ENCODE measurements at places on chromosomes 1 and 21.

- DNase-seq, result no peak
These were observed 176.4 kb downstream of the ETS2 start for GRCh38 chr21:38982096-38982495.

- DNase-seq, result no peak
These were observed 369.8 kb upstream of the KAZN start for GRCh38 chr1:14228677-14229076.

DNA sequence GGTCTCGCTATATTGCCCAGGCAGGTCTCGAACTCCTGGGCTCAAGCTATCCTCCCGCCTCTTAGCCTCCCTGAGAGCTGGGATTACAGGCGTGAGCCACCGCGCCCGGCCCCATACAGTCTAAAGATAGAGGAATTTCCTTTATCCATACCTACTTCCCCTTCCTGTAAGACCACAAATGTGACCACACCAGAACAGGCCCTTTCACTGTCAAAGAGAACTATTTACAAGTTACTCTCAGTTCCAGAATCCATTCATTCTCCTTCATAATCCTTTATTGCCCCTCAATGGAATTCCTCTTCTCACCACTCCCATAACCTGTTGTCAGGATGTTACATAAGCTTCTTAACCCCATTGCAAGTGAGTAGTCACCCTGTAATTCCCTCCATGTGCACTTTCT lies 26.3 kb upstream of the SLC5A9 start:
- DNase-seq, result no peak

GRCh38 chr21:10616535-10616934 lies 95.2 kb downstream of the TPTE start:
- no peak for DNase-seq

DNA sequence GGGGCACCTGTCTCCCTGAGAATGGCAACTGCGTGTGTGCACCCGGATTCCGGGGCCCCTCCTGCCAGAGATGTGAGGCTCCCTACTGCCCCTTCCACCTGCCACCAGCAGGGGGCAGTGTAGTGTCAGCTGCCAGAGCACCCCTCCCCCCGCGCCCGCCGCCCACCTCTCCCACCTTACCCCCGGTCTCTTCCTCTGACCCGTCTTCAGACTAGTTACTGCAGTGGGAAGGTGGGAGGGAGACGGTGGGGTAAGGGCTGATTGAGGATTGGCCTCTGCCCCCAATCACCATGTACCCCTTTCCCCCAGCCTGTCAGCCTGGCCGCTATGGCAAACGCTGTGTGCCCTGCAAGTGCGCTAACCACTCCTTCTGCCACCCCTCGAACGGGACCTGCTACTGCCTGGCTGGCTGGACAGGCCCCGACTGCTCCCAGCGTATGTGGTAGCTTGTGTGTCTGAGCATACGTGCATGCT lies 10.1 kb upstream of the LRRC71 start:
- DNase-seq, result peak; percentile 48

DNA sequence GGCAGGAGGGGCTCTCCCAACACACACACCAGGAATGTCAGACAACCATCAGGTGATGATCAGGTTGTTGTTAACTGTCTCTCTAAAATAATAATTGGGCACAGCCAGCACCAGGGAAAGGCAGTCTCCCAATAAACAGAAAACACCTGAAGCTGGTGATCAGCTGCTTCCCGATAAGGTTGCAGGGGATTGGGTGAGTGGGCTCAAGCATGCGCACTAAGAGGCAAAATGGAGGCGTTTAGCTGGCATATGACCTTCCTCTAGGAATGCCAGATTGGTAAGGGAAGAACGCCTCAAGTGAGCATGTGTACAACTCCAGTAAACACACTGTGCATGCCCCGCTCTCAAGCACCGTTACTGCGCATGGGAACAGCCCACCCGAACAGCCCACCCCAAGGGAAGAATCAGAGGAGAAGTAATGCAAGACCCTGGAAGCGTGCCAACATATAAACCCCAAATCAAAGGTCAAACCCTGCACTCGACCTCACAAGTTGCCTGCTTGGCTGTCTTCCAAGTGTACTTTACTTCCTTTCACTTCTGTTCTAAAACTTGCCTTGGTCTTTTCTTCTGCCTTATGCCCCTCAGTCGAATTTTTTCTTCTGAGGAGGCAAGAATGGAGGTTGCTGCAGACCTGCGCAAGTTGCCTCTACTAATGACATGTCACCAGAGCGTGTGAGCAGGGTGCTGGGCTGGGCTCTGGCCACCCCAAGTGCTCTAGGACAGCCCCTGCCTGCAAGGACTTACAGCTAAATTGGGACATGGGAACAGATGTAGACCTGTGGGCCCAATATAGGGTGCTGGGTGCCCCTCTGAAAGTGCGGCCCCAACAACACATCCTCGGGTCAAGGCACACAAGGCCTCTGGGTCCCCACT lies 200.8 kb downstream of the RHOU start:
- DNase-seq, result no peak

- DNase-seq, result no peak
These were observed 16.5 kb downstream of the CLDN19 start for GRCh38 chr1:42723511-42723910.

DNA sequence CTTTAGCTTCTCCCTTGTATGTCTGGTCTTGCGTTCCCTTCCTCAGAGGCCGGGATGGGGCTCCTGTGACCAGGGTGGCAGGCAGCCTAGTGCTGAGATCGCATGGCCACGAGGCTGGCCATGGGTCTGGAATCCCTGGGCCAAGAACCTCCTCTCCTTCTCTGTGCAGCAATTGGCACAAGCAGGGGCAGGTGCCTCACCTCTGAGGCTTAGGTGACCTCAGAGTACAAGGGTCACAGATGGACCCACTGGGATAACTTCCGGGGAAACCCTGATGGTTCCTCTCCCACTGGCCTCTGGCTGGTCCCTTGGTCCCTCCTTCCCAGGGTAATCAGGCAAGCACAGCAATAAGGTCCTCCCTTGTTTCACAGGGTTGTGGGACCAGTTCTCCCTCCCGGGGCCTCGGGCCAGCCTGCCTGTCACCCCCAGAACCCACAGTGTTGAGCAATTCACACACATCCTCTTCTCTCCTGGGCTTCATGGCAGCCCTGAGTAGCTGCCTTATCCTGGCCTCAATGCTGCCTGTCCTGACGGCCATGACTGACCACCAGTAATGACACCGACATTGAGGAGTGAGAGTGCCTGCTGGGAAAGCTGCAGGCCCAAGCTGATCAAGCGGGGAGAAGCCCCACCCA lies 38.6 kb downstream of the BMP8A start:
- no peak for DNase-seq

DNA sequence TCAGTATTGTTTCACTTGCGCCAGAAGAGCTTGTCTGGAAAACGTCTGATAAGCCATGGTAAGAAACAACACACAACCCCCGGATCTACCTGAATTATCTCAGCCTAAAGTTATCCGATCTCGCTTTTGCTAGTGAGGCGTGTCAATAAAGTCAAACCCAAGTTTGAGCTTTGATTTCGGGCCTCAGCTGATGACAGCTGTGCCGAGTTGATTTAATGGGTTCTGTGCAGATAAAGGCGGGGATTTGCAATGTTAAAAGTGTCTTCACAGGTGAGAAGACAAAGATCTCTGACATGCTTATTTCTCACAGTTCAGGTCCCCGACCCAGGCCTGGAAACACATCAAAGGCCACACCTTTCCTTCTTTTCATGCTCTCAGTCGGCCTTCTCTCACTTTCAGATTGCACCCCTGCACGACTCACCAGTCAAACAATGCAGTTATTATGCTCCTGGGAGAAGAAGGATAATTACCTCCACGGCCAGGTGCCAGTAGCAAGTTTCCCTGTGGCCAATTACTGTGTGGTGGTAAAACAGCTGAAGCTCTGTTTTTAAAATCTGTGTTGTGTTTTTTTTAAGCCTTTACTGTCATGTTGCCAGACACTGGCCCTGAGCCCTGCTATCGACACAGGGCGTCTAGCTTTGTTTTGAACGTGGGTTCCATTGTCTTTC lies 245.3 kb upstream of the RUNX1 start:
- DNase-seq, result peak; percentile 87

DNA sequence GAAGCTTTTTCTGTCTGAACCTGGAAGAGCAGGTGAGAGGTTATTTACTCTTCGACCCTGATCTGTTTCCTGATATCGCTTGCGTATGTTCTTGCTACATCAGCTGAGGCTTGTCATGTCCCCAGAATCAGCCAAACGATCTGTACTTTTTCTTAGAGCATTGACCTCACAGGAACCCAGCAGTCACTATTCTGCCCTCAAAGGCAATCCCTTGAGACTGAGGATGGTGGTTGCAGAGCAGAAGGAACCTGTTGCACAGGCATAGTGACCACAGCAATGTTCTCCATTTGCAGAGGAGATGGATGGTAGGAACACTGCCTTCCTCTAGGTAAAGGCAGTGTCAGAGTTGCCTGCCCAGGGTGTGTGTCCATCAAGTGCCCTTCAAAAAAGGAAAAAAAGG lies 11.3 kb upstream of the LACTBL1 start:
- no peak for DNase-seq

DNA sequence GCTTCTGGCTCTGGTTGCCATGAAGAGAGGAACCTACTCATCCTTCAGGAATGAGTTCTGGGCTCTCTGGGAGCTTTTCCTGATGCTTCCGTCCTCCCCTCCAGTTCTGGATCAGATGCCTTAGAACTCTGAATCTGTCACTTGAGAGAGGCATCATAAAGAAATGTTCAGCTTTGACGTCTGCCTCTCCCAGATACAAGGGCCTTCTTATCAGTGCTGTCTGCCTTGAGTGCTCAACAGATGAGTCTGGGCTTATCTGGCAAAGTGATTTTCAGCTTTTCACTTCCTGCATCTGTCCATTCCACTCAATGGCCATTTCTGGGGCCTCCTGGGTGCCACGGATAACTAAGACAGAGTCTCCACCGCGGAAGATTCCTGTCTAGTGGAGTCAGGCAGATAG lies 12.3 kb upstream of the OTUD3 start:
- DNase-seq, result no peak

DNA sequence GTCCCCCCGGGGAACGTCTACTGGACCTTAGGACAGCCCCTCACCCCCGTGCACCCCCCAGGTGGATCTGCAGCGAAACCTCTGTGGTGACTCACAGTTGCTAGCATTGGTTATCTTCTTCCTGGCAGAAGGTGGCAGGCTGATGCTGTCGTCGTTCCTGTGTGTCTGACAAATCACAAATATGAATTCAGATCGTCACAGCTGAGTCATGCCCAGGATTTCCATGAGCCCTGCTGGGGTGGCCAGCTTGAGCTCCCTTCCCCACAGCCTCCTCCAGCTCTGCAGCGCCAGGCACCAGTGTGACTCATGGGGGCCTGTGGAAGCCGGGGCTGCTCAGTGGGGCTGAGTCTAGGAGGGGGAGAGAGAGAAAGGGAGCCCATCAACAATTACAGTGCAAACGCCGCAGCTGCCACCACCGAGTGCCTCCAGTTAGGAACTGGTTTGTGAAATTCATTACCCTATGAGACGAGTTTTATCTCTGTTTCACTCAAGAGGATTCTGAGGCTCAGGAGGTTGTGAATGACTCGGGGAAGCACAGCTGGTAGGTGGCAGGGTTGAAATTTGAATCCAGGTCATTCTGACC lies 197.9 kb downstream of the DYRK1A start:
- peak; percentile 52 for DNase-seq

DNA sequence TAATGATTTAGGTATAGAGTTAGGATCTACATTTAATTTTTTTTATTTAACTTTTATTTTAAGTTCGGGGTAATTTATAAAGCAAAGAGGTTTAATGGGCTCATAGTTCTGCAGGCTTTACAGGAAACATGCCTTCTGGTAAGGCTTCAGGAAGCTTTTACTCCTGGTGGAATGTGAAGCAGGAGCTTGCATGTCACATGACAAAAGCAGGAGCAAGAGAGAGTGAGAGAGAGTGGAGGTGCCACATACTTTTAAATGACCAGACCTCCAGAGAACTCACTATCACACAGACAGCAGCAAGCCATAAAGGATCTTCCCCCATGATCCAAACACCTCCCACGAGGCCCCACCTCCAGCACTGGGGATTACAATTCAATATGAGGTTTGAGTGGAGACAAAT lies 17.6 kb upstream of the GBP2 start:
- no peak for DNase-seq

DNA sequence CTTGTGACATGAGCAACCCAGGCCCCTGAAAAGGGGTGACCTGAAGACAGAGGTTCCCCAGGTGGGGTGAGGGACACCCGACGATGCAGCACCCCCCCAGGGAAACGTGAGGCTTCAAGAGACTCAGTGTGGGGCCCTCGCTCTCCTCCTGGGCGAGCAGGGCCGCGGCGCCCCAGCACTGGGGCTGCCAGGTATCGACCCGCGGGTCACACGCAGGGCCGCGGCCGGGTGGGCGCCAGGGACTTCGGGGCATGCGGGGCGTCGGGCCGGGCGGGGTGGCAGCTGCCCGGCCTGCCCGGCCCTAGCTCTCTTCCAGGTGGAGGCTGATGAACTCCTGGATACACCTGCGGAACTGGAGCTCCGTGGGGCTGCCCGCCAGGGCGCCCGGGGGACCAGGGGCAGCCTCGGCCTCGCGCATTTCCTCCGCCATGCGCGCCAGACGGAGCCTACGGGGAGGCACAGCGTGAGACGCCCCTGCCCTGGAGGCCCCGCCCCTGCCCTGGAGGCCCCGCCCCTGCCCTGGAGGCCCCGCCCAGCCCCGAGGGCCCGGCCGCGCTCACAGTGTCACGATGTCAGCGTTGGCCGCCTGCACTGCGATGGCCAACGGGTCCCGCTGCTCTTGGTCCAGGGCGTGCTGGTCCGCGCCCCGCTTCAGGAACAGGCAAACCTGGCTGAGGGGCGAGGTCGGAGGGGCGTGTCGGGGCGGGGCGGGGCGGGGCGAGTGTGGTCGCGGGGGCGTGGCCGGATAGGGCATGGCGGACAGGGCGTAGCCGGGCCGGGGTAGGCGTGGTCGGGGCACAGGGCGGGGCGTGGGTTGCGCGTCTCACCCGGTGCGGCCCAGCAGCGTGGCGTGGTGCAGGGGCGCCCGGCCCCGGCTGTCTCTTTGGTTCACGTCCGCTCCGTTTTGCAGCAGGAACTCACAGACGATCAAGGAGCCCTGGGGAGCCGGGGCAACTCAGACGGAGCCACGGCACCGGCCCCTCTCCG lies 13.3 kb downstream of the SCNN1D start:
- no peak for DNase-seq

DNA sequence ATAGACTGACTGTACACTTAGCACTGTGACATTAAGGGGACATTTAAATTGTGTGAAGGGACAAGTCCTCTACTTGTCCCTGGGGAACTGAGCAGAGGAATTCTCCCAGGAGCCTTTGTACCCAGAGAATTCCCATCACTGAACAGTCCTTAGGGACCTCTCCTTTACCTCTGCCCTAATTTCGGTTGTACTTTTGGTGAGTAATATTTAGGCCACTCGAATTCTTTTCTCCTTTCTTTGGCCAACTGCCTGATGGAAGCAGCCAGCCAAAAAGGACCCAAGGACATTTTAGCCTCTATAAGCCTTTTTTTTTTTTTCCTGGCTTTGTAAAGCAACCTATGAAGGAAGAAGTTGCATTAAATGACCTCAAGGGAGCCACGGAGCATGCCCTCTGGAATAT lies 71.5 kb downstream of the NR5A2 start:
- no peak for DNase-seq

- DNase-seq, result no peak
These were observed 6.0 kb upstream of the BCL10 start for GRCh38 chr1:85282424-85282823.

- peak; percentile 42 for DNase-seq
These were observed 1.2 kb downstream of the MIER1 start for GRCh38 chr1:66925944-66926343.

GRCh38 chr1:93734999-93735398 lies 53.4 kb upstream of the BCAR3 start:
- no peak for DNase-seq

GRCh38 chr21:40615505-40616376 lies 231.2 kb downstream of the DSCAM start:
- DNase-seq, result no peak

Measured in NCI-H526 treated with DMSO at 0.1 percent for 48 hours (cell line).